Activated CD4-positive, alpha-beta memory T cell treated with anti-CD3 and anti-CD28 coated beads, Interleukin-2, amount 10 ng/mL, durations not matched to agents 7 days and 5 days (primary cell): ENCODE measurements at places on chromosomes 3 and 15. TPM values are rescaled to one million over a fixed set of nuclear protein-coding genes. Genes with fewer than 3 reads are reported as not detected.

GRCh38 chr3:176041812-176042211 lies 1155.5 kb downstream of the TBL1XR1 start:
- DNase-seq = no peak

DNA sequence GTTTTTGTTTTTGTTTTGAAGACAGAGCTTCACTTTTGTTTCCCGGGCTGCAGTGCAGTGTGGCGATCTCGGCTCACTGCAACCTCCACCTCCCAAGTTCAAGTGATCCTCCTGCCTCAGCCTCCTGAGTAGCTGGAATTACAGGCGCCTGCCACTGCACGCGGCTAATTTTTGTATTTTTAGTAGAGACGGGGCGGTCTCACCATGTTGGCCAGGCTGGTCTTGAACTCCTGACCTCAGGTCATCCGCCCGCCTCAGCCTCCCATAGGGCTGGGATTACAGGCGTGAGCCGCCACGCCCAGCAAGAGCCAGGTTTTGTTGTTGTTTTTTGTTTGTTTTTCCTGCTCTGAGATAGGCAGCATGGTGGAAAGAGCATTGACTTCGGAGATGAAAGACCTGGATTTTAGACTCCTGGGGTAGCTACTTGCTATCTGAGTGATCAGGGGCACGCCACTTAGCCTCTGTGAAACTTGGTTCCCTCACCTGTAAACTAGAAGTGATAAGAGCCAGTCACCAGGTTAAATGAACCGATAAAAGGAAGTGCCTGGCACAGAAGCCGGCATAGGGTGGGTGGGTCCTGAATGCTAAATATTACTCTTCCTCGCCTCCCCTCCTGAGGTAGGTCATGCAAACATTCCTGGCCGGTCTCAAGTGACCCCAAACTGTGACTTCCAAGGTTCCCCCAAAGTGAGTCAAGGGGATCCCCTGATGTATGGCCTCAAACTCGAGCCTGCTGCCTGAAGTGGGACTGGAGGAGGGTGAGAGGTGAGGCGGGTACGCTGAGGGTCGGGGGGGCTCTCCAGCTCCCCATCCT lies 62.9 kb upstream of the MCF2L2 start:
- no peak for DNase-seq

DNA sequence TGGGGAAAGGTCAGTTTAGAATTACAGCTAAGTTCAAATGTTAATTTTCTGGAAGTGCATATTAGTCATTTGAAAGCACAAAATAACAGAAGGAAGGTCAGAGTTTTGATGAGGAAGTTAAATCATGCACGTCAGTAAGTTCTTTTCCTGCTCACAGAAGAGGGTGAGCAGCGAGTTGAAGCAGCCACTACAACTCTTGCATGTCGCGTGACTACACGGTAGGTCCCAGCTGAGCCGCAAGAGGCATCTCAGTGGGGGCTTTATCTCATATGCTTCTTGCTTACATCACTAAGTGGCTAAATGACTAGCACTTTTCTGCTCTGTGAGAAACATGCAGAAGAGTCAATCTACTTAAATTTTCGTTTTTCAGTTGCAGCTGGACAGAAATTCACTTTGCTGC lies 21.3 kb upstream of the SEC62 start:
- DNase-seq = peak; percentile 32

GRCh38 chr3:40951636-40952035 lies 247.7 kb upstream of the CTNNB1 start:
- no peak for DNase-seq

DNA sequence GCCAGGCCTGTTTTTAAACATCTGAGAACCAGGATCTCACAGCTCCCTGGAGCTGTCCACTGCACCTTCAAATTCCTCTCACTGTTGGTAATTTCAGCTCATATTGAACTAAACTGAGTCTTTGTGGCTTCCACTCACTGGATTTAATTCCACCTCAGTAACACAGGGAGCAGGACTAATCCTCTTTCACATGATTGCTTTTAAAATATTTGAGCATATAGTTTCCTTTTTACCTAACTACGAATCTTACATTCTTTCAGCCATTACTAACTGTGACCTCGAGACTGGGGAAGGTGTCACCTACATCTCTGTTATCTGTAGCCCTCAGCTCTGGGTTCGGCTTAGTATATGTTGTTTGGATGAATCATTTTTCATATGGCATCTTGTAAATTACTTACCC lies 194.3 kb upstream of the C2CD4B start:
- no peak for DNase-seq

DNA sequence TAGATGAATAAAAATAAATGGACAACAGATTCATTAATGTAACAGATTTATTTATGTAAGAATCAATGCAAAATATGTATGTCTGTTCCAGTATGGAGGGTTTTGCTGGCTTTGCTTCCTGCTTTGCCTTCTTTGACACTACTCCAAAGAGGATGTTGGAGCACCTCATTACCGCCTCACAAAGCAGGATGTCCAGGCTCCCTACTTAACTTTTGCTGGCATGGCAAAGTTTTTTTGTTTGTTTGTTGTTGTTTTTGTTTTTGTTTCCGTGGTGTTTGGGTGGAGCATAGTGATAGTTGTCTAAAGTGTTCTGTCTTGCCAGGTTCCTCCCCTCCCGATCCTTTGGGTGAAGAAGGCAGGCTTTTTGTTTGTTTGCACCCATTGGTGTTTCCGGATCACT lies 38.7 kb downstream of the DIPK2A start:
- no peak for DNase-seq

GRCh38 chr3:168424059-168424734 lies 328.5 kb upstream of the GOLIM4 start:
- DNase-seq = no peak

The IQCF5 gene
- not detected for total RNA-seq

DNA sequence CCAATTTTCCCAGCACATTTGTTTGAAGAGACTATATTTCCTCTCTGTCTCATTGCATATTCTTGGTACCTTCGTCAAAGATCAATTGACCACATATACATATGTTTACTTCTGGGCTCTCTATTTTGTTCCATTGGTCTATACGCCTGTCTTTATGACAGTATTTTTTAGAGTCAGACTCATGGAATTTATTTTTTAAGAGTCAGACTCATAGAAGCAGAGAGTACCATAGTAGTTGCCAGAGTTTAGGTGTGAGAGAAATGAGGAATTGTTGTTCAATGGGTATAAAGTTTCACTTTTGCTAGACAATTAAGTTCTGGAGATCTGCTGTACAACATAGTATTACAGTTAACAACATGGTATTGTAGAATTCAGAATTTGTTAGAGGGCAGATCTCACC lies 27.1 kb downstream of the PLA2G4F start:
- DNase-seq = no peak

GRCh38 chr15:39407116-39407515 lies 173.8 kb upstream of the THBS1 start:
- DNase-seq = no peak

- DNase-seq = no peak
Observed at GRCh38 chr3:126964261-126964660, 18.7 kb upstream of the PLXNA1 start.

- DNase-seq = no peak
Observed at GRCh38 chr3:166367947-166368533, 530.8 kb upstream of the BCHE start.

DNA sequence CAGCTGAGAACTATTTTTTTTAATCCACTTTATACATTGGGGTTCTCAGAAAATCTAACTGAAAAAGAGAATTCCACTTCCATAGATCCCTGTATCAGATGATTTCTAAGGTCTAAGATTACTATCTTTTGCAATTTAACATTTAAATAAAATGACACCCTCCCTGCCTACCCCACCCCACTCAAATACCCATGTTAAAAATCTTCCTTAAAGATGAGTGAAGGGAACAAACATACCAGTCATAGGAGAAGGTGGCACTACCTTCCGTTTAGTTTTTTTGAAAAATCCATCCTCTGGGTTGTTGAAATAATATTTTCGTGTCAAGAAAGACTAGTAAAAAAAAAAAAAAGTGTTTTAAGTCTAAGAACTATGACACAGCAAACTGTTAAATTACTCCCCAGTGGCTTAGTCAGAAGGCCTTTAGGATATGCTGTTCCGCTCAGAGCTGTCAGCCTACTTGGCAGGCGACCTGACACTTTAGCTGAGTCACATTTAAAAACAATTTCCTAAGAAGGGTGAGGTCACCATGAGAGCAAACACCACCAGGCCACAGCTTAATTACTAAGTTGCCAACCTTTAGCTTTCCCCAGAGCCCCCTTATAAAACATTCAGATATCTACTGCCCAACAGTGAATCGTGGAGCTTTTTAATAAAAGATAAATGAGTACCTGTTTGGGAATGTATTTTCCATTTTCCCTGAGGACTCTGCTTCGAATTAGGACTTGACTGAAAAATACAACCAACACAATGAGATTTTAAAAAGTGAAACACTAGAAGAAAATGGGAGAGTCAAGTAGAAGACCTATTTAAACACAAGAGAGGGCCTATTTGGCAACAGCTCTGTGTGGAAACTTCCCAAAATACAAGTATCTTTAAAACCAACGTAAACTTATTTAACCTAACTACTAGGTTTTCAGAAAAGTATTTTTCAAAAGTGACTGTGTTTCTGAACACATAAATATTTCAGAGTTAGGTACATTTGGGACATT lies 9.6 kb downstream of the EMC3 start:
- peak; percentile 50 for DNase-seq

DNA sequence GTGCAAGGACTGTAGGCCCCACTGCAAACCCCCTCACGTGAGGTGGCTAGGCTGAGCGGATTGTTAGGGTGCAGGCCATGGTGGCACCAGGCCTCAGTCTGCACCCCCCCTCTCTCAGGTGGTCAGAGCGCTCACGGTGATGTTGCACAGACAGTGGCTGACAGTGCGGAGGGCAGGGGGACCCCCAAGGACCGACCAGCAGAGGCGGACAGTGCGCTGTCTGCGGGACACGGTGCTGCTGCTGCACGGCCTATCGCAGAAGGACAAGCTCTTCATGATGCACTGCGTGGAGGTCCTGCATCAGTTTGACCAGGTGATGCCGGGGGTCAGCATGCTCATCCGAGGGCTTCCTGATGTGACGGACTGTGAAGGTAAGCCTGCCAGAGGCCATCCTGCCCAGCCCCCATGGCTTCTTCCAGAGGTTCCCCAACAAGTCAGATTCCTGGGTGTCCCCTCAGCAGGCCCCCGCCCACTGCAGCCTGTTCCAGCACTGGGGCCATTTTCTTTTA lies 18.2 kb downstream of the ATRIP start:
- no peak for DNase-seq
